ENCODE measurements at places on chromosomes 4 and X.

- DNase-seq, result no peak
Observed at GRCh38 chr4:158796370-158797140, 27.7 kb downstream of the FNIP2 start.

GRCh38 chr4:33658971-33659370, 2585.3 kb downstream of the ARAP2 start:
- no peak for DNase-seq

- no peak for DNase-seq
Observed at GRCh38 chr4:159029481-159029880, 73.4 kb upstream of the RAPGEF2 start.

- no peak for DNase-seq
Observed at GRCh38 chrX:63283348-63283747, 67.8 kb downstream of the SPIN4 start.

GRCh38 chrX:10756441-10756840, 136.1 kb upstream of the MID1 start:
- DNase-seq, result no peak

DNA sequence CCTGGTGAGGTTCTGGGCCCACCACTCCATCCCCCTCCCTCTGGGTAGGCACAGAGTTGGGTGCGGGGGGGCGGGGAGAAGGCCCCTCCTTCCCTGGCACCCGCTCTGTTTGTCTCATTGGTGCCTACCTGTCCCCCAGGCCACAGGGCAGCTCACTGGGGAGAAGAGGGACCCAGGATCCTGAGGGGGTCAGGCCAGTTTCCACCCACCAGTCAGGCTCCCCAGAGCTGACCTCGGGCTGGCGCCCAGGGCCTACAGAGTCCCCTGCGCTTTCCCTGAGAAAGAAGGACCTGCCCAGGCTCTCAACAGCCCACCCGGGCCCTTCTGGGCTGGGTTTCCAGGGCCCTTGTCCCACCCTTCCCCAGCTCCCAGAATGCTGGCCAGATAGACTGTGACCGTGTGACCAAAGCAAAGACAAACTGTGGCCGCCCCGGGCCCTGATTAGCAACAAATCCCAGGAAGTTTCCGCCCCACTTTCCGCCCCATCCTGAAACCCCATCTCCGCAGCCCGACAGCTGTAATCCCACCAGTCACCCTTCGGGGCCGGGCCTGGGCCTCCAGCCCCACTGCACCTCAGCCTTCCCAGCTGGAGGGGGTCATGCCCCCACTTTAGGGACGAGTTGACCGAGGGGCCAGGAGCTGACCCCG, 33.8 kb upstream of the FGFR3 start:
- no peak for DNase-seq

- no peak for DNase-seq
Observed at GRCh38 chr4:95231681-95232080, 317.1 kb downstream of the UNC5C start.

DNA sequence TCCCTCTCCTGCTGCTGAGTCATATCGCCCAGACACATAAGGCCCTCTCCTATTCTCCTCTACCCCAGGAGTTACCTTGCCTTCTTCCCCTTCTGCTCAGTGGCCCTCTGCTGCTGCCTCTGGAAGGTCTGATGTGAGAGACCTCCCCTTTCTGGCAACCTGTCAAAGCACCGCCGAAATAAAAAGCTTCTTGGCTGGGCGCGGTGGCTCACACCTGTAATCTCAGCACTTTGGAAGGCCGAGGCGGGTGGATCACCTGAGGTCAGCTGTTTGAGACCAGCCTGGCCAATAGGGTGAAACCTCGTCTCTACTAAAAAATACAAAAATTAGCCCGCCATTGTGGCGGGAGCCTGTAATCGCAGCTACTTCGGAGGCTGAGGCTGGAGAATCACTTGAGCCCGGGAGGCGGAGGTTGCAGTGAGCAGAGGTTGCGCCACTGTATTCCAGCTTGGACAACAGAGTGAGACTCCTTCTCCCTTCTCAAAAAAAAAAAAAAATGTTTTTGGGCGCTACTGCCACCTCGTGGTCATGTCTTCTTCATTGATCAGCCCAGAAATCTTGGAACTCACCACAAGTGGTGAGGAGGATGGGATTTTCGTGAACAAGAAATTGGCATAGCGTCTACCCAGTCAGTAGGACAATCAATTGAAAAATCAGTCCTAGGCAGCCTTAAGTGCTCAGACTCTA, 8.6 kb upstream of the ZXDA start:
- no peak for DNase-seq

DNA sequence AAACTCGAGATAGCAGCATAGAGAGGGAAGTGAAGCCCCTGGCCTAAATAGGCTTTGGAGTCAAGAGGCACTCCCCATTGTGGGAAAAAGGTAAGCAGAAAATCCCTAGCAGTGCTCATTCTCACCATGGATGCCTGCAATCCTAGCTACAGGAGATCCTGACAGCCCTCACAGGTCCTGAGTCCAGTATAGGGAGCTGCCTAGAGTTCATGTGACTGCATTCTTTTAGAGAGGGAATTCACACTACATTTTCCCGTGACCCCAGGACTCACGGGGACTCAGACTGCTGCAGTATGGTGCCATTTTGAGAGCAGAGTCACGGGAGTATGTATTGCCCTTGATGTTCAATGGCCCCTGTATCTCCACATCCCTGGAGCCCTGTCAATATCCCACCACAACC, 82.4 kb downstream of the MAGED1 start:
- DNase-seq, result no peak
